ENCODE measurements at places on chromosomes 1 and 21. TPM values are rescaled to one million over a fixed set of nuclear protein-coding genes. Genes with fewer than 3 reads are reported as not detected.

The TMEM240 gene
- 5.7 TPM for polyA plus RNA-seq

The INPP5B gene
- polyA plus RNA-seq: 13.5 TPM

The PTPN14 gene
- 19.8 TPM for polyA plus RNA-seq

The MYBPH gene
- not detected for polyA plus RNA-seq

The PLA2G2F gene
- not detected for polyA plus RNA-seq

All from H1 (cell line).